Stimulated activated CD8-positive, alpha-beta memory T cell treated with anti-CD3 and anti-CD28 coated beads, Interleukin-15, amount 100 ng/mL, for 4 hours (primary cell): ENCODE measurements at places on chromosomes 3 and 15.

DNA sequence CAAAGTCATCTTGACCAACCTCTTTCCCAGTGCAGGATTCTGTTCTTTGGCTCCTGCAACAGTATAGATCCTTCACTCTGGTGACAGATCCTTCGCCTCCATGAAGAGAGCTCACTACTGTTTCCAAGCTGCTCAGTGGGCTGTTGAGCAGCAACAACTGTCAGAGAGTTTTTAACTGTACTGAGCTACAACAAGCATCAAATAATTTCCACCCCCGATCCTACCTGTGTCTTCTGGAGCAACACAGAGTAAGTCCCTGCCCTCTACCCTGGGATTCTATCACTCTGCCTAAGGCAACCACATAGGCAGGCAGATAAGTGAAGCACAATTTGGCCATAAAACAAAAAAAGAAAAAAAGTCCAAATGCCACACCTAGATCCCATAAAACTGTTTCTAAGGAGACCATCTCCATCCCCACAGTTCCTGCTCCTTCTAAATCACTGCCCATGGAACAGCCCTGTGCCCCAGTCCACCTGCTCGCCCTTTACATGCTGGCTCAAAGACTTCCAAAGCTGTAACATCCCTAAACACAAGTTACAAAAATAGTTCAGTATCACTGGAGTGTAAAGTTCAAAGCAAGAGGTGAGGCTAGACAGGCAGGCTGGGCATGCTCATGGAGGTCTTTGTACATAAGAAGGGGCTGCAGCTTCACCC, 37.8 kb upstream of the ANPEP start:
- DNase-seq: no peak

DNA sequence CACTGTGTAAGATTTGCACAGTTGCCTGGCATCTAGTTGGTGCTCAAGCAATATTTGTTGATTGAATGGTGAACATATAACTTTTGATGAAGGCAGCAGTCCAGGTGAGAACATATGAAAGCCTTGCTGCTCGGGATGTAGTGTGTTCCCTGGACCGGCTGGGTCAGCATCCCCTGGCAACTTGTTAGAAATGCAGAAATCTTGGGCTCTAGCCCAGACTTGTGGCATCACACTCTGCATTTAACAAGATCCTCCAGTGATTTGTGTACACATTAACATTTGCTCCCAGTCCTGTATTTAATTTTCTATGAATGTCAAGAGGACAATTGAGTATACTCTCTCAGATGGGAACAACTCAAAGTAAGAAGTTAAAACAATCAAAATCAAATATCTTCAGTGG, 69.0 kb upstream of the SAMMSON start:
- no peak for DNase-seq

- DNase-seq: no peak
Observed at GRCh38 chr3:99663977-99664376, 25.6 kb downstream of the COL8A1 start.

GRCh38 chr3:101009386-101009785, 16.2 kb upstream of the ABI3BP start:
- no peak for DNase-seq

DNA sequence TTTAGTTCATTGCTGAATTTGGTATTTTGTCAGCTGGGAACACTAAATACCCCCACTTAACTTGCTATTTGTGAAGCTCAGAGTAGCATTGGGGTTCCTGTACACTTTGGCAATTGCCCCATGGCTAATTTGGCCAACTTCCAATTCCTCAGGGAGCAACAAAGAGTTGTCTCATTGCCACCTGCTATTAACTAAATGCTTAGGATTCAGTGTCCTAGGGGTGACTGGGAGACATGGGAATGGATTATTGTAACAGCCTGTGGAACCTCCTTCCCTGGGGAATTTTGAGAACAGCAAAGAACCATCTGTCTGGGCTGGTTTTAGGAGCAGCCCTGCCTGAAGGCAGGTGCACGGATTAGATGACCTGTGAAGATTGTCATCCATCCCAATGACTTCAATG, 437.4 kb upstream of the TPRG1 start:
- no peak for DNase-seq

- no peak for DNase-seq
Observed at GRCh38 chr3:49626101-49626581, 48.0 kb upstream of the APEH start.

- no peak for DNase-seq
Observed at GRCh38 chr15:62758126-62758951, 284.2 kb upstream of the TPM1 start.

- no peak for DNase-seq
Observed at GRCh38 chr3:87895983-87896382, 162.8 kb downstream of the CGGBP1 start.

DNA sequence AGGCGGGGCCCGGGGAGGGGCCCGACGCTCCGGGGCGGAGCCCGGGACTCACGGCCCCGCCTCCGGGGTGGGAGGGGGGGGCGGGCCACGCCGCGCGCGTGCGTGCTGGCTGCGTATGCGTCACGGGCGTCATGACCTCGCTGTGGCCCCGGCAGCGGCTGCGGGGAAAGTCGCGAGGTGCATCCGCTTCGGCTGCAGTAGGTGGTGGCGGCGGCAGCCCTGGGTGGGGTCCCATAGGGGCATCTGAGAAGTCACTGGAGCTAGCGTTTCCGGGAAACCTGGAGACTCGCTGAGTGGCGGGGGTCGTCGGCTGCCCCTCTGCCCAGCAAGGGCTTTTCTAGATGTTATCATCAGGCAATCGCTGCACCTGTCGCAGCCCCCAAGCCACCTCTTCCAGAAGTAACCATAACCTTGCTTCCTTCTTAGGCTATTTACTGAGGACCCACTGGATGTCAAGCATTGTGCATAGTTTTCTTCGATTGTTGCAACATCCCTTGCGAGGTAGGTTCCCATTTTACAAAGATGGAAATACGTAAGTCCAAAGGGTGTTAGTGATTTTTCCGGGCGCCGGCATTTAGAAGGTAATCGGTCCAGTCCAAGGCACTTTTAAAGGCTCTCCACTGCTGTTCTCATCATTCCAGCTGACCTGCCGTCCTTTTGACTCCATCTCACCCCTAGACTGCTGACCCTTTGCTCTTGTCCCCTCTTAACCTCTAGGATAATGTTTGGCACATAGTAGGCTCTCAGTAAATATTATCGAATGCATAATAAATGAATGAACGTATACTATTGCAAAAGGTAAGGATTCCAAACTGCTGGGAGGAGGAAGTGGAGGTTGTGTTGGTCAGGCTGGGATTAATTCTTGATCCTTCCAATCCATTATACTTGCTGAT, at the start of gene GDPGP1:
TSS of gene GDPGP1 (plus strand) at position 114 of the 893 bp plus-strand sequence. CDS start 6,700 bp downstream, outside the sequence.
- no peak for DNase-seq

- DNase-seq: no peak
Observed at GRCh38 chr3:161314836-161315395, 56.4 kb downstream of the SPTSSB start.

DNA sequence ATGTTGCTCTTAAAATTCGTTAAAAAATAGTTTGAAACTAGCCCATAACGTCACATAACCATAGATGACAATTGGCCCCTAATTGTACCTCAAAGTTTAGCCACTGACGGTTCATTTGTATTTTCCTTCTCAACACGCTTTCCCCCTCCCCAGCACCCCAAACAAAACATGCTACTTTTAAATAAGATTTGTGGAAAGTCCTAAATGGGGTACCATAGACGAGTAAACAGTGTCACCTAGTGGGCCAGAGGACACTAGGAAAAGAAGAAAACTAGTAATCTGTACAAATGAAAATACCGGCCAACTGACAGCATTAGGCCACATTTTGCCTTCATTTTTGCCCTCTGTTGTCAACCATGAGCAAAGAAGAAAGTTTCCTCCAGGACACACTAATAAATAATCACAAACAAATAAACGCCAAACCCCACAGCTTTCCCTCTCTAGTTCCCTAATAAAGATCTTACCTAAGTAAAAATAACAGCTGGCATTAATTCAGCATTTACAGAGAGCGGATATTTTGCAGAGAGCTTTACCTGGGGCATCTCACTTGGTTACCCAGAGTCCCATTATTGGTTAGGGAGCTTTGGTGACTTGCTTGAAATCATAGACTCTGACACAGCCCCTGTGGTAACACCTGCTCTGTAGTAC, 175.1 kb upstream of the ATP11B start:
- DNase-seq: no peak

DNA sequence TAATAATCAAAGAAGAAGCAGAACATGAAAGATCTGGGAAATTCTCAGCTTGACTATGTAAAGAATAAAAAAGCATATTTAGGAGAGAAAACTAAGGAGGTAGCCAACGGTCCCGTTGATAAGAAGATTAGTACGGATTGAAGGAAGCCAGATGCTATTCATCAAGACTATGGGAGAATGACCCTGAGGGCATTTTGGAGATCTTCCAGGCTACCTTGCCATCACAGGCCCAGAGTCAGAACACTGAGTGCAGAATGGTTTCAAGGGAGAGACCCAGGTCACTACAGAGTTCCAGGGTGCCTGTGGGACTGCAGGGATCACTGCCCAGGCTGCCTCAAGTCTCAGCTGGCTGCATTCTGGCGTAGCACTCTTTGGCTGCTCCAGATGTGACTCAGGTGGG, 752.9 kb upstream of the ARPP21 start:
- DNase-seq: no peak
